ENCODE measurements at places on chromosomes 11 and 22. TPM values are rescaled to one million over a fixed set of nuclear protein-coding genes. Genes with fewer than 3 reads are reported as not detected.

Gene SLC22A12
- not detected for total RNA-seq

GRCh38 chr11:33772300-33772699 is 2.0 kb downstream of the FBXO3 start:
- no peak for DNase-seq

Gene OLFML1
- total RNA-seq = 11.9 TPM

- DNase-seq = no peak
Observed at GRCh38 chr11:125170001-125170509, 5.5 kb downstream of the PKNOX2 start.

Gene XNDC1N
- 14.0 TPM for total RNA-seq

Data from breast epithelium (tissue), 4 donors.